C1 segment of cervical spinal cord (tissue), 14 donors: ENCODE measurements at places on chromosomes 5 and 9.

- no peak for DNase-seq
Measured at GRCh38 chr9:120750421-120750820, 36.2 kb upstream of the MEGF9 start.

DNA sequence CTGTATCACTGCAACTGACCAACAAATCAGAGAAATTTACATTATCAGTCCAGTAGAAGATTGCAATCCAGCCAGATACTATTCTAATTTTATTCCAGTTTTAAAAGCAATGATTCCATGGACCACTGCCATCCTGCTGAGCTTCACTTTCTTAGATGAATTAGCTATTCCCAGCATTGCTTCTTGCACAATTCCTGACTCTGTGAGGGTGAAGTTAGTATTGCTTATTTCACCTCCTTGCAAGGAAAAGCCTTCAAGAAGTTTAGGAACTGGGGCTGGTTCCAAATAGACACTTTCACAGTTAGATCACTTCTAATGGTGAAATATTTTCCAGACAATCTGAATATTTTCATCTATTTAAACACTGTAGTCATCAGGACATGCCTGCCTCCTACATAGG lies 338.6 kb upstream of the TNC start:
- no peak for DNase-seq

DNA sequence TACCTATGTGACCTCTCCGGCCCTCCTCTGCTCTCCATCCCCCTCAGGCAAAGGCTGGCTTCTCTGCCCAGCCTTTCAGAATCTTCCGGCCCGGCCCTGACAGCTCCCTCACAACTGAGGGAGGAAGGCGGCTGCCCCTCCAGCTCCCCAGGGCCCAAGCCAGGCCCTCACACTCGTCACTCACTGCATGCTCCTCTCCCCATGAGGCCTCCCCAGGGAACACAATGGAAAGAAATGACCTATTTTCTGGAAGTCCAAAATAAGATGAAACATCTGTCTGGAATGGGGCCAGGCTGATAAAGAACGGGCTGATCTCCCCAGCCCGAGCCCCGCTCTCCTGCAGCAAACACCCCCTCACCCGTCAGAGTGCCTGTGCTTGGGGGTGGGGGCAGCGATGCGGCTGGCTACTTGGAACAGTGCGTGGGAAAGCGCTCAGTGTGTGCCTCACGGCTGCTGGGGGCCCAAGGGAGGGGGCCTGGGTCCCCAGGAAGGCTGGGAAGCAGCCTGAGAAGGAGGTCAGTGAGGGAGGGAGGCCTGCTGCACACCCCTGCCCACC lies 11.3 kb downstream of the PDGFRB start:
- DNase-seq, result no peak

- DNase-seq, result no peak
Measured at GRCh38 chr5:94153736-94154450, 412.5 kb upstream of the POU5F2 start.

DNA sequence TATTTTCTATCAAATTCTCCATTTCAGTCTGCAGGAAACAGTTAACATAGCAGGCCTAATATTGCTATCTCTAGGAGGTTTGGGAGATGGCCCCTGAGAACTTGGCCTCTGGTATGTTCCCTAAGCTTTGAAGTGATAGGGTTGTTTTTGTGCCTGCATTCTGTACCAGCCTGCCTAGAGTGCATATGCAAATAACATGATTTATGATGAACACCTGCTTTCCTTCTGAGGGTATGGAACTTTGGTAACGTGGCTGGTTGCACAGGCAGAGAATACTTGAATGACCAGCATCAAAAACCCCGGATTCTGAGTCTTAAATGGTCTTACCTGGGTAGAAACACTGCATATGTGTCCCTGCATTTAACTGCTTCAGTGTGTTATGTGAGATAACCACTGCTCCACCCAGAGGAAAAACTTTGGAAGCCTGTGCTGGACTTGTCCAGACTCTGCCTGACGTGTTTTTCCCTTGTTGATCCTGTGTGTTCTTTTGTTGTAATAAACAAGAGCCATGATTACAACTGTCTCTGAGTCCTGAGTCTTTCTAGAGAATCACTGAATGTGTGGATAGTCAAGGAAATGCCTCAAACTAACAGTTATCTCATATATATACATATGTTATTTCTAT lies 111.3 kb upstream of the ABCA1 start:
- no peak for DNase-seq

GRCh38 chr5:156670615-156671014 lies 179.5 kb upstream of the PPP1R2B start:
- DNase-seq, result no peak

- DNase-seq, result peak; percentile 74
Measured at GRCh38 chr5:116626272-116626723, 51.7 kb upstream of the SEMA6A start.

GRCh38 chr5:52898961-52899680 lies 90.0 kb upstream of the ITGA2 start:
- no peak for DNase-seq

DNA sequence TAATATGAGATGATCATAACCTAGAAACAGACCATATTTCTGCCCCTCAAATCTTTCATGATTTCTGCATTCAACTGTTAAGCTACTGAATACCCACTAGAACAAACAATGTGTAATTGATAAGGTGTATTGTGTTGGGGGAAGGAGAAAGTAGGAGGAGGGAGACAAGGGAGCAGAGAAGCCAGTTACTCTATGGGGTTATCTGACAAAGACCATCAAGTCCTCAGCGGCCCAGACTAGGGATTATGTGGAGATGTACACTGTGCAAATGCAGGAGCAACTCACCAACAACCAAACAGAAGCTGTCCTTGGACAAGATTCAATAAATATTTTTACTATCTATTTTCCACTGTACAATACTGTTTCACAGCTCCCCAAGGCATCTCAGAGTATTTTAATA lies 2.7 kb downstream of the NRG2 start:
- no peak for DNase-seq

GRCh38 chr9:23492126-23493002 lies 333.7 kb downstream of the ELAVL2 start:
- no peak for DNase-seq

DNA sequence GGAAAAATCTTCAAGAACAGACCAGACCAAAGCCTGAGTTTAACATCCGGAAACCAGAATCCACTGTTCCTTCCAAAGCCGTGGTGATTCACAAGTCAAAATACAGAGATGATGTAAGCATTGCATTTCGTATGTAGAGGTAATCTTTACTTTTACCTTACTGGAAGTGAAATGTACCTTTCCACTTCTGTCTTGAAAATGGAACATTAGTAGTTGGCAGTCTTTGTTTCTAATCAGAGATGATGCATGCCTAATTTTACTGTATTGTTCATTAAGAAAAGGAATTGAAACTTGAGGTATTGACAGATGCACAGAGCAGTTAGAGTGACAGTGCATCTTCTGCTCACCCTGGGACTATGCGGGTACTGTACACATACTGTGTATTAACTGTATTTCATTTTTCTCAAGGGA lies 34.6 kb downstream of the HABP4 start:
- DNase-seq, result no peak

GRCh38 chr5:65481635-65482295 lies at the start of gene ADAMTS6:
TSS of gene ADAMTS6 (minus strand) at chr5:65481920. CDS start at chr5:65473673, 8,247 bp downstream.
- peak; percentile 48 for DNase-seq

DNA sequence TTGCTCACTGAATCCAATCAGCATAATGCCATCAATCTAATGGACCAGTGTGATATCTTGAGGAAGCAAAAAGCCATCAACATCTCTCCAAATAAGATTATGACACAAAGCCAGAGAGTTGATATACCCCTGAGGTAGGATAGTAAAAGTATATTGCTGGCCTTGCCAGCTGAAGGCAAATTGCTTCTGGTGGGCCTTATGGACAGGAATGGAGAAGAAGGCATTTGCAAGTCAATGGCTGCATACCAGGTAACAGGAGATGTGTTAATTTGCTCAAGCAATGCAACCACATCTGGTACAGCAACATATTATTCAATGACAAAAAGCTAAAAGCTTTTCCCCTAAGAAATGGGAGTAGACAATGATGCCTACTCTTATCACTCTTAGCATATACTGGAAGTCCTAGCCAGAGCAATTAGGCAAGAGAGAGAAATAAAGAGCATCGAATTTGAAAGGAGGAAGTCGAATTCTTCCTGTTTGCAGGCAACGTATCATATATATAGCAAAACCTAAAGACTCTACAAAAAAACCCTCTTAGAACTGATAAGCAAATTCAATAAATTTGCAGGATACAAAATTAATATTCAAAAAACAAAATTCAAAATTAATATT lies 216.1 kb upstream of the RASA1 start:
- no peak for DNase-seq
